ENCODE measurements at places on chromosomes 1 and 21. TPM values are rescaled to one million over a fixed set of nuclear protein-coding genes. Genes with fewer than 3 reads are reported as not detected.

GRCh38 chr1:54791880-54792522, 9.1 kb downstream of the TTC22 start:
- no peaks in the 10 kb centered on the region for H3K27me3 ChIP-seq
- H3K4me3 ChIP-seq, result no peak overlapping the region
- H3K36me3 ChIP-seq, result no peaks in the 10 kb centered on the region
- peaks cover 30% of the 10 kb centered on the region for H3K4me1 ChIP-seq
- no peak for DNase-seq
- H3K27ac ChIP-seq, result no peak overlapping the region

DNA sequence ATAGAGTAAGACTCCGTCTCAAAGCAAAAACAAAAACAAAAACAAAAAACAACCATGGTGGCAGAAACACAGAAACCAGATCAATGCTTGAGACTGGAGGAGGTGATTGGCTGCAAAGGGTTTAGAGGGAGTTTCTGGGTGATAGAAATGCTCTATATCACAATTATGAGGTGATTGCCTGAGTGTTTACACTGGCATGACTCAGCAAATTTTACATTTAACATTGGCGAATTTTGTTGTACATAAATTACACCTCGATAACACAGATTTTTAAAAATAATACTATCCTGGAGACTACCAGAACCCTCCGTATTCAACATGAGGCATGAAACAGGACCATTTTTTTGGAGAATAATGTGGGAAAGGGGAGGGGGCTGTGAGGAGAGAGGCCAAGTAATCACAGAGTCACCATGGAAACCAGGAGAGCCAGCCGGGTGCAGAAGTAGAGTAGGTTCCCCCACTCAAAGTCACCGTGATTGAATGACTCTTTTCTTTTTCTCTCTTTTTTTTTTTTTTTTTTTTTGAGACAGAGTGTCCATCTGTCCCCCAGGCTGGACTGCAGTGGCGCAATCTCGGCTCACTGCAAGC, 24.3 kb downstream of the HEYL start:
- no peak for DNase-seq
- H3K4me1 ChIP-seq, result no peaks in the 10 kb centered on the region
- no peak overlapping the region for H3K27ac ChIP-seq
- peaks cover under 1% of the 10 kb centered on the region for H3K27me3 ChIP-seq
- H3K36me3 ChIP-seq, result no peaks in the 10 kb centered on the region
- no peak overlapping the region for H3K4me3 ChIP-seq

The CNR2 gene
- not detected for total RNA-seq

The AIRE gene
- total RNA-seq, result not detected

DNA sequence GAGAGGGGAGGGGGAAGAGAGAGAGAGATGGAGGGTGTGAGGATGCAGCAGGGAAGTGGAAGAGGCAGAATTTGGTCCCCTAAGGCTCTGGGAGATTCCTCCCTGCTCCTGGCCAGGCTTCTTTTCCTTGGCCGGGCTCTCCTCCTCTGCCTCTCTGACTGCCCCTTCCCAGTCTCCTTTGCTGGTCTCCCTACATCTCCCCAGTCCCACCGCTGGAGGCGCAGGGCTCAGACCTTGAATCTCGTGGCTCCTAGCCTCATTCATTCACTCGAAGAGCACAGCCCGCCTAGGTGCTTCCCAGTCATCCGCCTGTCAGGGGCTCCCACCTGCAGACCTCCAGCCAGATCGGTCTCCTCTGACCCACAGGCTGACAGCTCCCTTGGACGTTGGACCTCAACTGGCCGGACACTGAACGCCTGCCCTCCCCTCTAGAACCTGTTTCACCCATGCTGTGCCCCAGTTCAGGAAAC, 76.5 kb downstream of the VWA5B1 start:
- H3K36me3 ChIP-seq, result no peaks in the 10 kb centered on the region
- H3K27ac ChIP-seq, result no peak overlapping the region
- H3K4me1 ChIP-seq, result peaks cover 17% of the 10 kb centered on the region
- H3K4me3 ChIP-seq, result peak overlapping the region; percentile 44

DNA sequence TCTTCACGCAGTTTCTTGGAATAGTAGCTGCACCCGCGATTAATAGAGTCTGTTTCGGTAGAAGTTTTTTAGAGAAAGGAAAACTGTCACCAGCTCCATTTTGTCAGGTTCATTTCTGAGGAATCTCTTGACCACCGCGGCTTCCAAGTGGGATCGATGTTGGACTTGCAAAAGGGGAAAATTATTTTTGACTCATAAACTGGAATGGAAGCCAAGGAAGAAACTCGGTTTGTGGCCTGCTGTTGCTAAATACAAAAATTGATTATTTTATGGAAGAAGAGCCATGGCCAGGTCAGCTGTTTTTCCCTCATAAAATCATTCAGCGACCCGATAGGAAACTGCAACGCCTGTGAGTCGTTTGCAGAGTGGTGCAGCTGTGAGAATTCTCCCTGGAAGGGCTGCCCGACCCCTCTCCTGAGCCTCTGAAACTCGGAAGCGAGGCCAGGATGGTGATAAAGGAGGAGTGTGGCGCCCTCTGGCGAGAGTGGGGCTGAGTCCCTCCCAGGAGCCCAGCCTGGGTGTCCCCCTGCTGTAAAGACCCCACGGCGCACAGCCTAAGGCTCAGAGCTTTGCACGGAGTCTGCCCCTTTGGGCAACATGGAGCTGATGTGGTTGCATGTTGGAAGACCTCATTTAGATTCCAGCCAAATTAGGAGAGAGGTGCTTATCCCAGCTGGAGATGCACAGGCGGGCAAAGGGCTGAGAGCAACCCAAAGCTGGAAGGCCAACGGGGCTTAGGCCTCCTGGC, 83.6 kb upstream of the SLC25A33 start:
- DNase-seq, result peak; percentile 73
- H3K27ac ChIP-seq, result no peak overlapping the region
- no peaks in the 10 kb centered on the region for H3K27me3 ChIP-seq

The RNF11 gene
- 82.1 TPM for total RNA-seq

DNA sequence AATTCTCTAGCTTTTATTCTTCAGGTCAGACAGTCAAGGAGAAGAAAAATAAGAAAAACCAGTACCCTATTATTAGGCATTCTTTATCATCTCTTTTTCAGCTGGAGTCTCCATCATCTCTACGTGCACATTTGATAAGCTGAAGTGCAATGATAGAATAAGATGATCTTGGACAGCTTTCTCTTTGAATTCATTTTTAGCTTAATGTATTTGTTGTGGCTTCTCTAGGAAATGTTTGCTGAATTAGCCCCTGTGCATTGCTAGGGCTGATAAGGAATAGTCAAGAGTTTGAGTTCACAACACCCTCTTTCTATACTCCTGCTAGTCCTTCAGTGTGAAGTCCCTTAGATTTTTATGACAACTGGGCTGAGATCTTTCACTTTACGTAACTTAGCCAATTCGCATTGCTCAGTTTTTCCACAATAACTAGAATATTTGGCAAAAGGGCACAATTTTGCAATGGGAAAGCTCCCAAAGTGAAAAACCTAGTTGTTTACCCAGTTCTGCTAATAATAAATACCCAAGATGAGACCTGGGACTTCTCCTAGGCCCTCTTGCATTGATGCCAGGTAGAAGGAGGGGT, 7.0 kb upstream of the KCNJ15 start:
- H3K4me1 ChIP-seq, result peaks cover 3% of the 10 kb centered on the region
- H3K4me3 ChIP-seq, result no peak overlapping the region
- no peaks in the 10 kb centered on the region for H3K27me3 ChIP-seq
